Stimulated activated CD4-positive, alpha-beta T cell treated with anti-CD3 and anti-CD28 coated beads, Interleukin-15, amount 100 ng/mL, for 1 hour (primary cell): ENCODE measurements at places on chromosomes 2 and 18.

DNA sequence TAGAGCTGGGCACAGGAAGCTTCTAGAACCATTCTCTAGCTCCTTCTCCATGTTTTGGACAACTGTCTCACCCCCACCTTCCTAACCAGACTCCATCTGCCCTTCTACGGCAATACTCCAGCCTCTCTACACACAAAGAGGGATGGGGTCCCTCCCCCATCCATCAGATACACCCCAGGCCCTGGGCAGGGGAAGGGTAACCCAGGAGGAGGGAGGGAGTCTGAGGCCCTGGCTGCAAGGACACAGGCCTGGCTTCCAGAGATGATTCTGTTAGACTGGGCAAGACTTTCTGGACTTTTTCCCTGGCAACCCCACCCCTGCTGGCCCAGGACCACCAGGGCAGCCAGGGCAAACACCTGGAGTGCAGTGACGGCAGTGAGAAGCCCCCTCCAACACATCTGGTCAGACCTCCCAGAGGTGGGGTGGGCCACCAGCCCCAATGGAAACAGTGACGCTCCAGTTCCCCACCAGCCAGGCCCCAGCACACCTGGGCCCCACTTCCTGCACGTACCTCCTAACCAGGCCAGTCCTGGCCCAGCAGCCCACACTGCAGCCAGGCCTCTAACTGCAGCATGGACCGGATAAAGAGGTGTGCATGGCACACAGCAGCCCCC, 6.5 kb downstream of the CYP26B1 start:
- DNase-seq: no peak

- DNase-seq: no peak
These were observed 78.8 kb downstream of the VWC2L start for GRCh38 chr2:214489702-214490101.

- no peak for DNase-seq
These were observed 53.6 kb downstream of the MTHFD2 start for GRCh38 chr2:74252036-74252435.

- DNase-seq: no peak
These were observed 111.4 kb upstream of the SMAD7 start for GRCh38 chr18:49061991-49062831.

GRCh38 chr2:172096626-172097547, 5.8 kb downstream of the DLX2 start:
- no peak for DNase-seq
